ENCODE measurements at places on chromosomes 6 and 20.

GRCh38 chr6:69631552-69632346, 165.1 kb downstream of the LMBRD1 start:
- DNase-seq: peak; percentile 11

- DNase-seq: no peak
Observed at GRCh38 chr6:9982215-9982614, 432.7 kb downstream of the TFAP2A start.

DNA sequence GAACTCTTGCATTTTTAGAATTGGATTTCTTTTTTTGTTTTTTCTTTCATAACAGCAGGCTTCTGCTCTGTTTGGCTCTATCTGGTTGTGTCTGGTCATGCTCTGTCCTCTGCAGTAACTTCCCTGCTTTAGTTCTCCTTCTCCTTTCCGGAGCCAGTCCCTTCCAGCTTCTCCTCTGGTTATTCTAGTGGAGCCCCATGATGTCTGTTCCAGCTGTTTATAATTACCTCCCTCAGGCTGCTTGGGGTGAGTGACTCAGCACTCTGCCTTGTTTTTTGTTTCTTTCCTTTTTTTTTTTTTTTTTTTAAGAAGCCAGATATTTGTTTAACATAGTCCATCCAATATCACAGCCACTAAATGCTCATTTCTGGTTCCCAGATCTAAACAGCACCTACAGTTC, 409.6 kb downstream of the MAFB start:
- DNase-seq: no peak

DNA sequence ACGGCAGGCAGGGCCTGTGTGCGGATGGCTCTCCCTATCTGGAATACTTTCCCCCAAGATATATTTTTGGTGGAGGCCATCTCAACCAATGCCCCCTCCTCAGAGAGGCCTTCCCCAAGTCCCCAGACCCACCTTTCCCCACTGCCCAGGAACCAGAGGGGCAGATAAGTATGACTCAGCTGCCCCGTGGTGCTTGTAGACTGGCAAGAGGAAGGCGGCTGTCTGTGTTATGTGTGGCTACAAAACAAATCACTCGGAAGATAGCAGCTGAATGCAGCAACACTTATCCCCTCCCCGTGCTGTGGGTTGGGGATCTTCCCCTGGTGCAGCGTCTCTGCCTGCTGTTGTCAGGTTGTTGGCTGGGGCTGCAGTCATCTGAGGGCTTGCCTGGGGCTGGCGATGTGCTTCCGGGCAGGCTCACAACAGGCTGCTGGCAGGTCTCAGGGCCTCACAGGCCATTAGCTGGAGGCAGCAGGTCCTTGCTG, 7.1 kb downstream of the NPEPL1 start:
- no peak for DNase-seq

DNA sequence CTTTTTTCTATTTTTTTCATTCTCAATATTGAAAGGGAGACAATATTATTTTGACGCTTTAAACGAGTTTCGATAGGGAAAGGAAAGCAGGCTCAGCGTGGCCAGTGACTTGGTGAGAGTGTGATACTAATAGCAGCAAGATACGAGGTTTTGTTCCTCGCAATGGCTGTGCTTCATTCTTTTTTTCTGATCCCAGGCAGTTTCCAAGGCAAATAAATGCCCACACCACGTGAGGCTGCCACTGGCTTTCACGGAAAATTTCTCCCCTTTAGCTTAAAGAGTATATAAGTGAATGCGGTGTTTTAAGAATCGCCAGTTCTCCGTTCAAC, 196.4 kb upstream of the ZNF184 start:
- no peak for DNase-seq

- DNase-seq: no peak
Observed at GRCh38 chr6:154886016-154886415, 109.1 kb upstream of the TIAM2 start.

- DNase-seq: no peak
Observed at GRCh38 chr6:75213732-75214131, 7.9 kb upstream of the COL12A1 start.

DNA sequence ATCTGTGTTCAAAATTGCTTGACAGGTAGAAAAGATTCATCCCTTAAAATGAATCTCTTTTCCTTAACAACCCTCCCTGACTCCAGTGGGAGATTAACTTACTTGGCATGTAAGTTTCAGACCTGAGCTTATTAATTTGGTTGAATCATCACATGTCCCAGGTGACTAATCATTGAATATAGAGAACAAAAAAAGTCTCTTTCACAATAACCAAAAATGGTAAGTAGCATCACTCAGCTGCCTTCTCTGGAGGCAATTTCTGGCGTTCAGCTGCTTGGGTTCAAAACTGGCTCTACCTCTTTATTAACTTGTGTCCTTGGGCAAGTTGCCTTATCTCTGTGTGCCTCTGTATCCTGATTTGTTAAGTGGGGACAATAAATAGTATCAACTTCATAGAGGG, 2.9 kb downstream of the C6orf141 start:
- DNase-seq: no peak

- DNase-seq: no peak
Observed at GRCh38 chr6:74256381-74256780, 560.4 kb downstream of the CD109 start.

DNA sequence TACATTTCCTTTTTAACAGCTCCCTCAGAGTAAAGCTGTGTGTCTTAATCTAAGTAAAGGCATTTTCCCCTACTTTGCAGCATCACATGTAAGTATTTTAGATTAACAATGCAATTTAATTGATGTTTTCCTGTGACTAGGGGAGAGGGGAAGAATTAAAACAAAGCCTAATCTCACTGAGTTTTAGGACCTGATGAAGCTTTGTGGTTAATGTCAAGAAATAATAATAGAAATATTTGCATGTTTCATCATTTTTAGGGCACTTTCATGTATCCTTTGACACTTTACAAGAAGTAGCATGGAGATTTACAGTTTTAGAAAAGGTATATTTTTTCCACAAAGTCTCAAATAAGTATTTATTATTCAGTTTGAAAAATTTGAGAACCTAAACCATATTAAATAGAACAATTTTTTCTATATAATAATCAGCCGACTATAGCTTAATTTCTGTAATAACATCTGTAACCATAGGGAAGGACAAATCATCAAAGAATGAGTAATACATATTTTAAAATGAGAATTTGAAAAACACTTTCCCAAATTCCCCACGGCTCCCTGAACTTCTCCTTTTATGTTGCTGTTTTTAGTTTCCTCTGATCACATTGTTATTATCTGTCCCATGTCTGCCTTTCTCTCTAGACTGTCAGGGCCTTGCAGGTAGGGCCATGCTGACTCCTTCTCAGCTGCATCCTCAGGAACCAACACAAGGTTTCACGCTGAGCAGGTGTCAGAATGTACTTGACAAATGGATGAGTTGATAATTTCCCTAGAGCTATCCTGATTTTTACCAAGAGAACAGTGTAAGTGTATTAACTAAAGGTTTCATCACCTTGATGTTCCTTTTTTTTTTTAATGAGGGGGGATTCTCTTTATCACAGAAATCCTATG, 338.1 kb downstream of the SYNE1 start:
- no peak for DNase-seq

GRCh38 chr6:36671687-36672375, 6.7 kb upstream of the CDKN1A start:
- no peak for DNase-seq

DNA sequence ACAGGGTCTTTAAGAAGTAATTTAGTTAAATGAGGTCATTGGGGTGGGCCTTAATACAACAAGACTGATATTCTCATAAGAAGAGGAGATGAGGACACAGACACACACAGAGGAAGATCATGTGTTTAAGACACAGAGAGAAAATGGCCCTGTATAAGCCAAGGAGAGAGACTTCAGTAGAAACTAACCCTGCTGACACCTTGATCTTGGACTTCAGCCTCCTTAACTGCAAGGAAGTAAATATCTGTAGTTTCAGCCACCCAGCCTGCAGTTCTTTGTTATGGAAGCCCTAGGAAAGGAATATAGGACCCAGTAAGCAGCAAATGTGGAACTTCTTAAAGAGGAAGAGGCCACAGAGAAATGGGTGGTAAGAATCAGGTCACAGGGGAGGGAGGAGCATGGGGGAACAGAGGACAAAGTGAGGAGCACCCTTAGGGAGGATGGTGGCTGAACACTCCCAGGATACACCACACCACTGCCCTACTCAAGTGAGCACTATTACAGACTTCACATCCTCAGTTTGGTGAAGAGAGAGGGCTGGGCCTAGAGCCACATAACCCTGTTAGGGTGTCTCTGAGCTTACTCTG, 762 bp downstream of the SIRPB1 start:
- DNase-seq: no peak

Data from neuronal stem cell (in vitro differentiated cells).